CD4-positive, alpha-beta T cell treated with Interleukin-6 at 100 ng/mL for 8 hours (primary cell): ENCODE measurements at places on chromosomes 1 and 21.

- DNase-seq = no peak
These were observed 11.1 kb downstream of the RNF19B start for GRCh38 chr1:32953495-32953894.

DNA sequence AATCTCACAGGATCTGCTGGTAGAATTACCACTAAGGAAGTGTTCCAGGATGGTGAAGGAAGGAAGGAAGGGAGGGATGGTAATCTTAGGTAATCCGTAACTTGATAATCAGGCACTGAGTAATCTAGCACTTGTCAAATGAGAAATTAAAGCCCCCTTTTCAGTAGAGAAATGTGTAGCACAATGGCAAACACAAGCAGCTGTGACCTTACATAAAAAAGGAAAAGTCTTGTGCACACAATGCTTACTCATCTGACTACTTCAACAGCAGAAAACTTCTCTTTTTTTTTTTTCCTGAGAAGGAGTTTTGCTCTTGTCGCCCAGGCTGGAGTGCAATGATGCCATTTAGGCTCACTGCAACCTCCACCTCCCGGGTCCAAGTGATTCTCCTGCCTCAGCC lies 6.1 kb downstream of the NUP210L start:
- DNase-seq = no peak

DNA sequence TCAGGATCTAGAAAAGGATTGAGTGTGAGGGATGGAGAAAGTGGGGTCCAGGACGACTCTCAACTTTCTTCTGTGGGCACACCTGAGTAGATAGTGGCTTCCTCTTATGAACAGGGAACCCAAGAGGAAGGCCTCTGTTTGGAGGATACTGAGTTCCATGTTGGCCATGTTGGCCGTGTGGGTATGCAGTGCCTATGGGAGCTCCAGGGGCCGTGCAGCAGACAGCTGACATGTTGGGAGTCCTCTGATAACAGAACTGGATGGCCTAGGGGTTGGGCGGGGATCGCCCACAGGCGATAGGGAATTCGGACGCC lies 43.0 kb downstream of the TMEM53 start:
- no peak for DNase-seq

- no peak for DNase-seq
These were observed 56.7 kb downstream of the LRRN2 start for GRCh38 chr1:204628868-204629267.

- DNase-seq = no peak
These were observed 13.3 kb upstream of the CAPN8 start for GRCh38 chr1:223678841-223679240.

DNA sequence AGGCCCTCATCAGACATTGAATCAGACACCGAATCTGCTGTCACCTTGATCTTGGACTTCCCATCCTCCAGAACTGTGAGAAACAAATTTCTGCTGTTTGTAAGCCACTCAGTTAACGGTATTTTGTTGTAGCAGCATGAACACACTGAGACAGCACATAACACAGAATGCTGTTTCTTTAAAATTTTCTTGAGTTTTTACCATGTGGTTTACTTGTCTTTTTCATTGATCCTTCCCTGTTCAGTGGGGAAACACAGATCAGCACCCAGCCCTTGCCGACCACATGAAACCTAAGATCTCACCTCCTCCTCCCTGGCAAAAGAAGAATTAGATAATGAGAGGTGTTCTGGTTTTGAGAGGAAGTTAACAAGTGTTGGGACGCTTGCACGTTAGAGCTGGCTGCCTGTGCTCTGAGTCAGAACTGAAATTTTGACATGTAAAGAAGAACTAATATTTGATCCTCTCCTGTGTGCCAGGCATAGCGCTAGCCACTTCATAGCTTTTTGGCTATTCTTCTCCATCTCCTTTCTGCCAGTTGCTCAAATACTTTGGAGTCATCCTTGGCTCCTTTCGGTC lies 179.6 kb downstream of the DHRS3 start:
- peak; percentile 70 for DNase-seq

GRCh38 chr1:34186741-34187494 lies 10.2 kb downstream of the C1orf94 start:
- no peak for DNase-seq

- no peak for DNase-seq
These were observed 133.3 kb upstream of the GPR52 start for GRCh38 chr1:174314433-174314832.

- DNase-seq = no peak
These were observed 108.6 kb downstream of the NTMT2 start for GRCh38 chr1:170254371-170254770.

- DNase-seq = no peak
These were observed 832.3 kb downstream of the LTN1 start for GRCh38 chr21:28160378-28160777.

- no peak for DNase-seq
These were observed 54.1 kb downstream of the C8A start for GRCh38 chr1:56908619-56909221.

DNA sequence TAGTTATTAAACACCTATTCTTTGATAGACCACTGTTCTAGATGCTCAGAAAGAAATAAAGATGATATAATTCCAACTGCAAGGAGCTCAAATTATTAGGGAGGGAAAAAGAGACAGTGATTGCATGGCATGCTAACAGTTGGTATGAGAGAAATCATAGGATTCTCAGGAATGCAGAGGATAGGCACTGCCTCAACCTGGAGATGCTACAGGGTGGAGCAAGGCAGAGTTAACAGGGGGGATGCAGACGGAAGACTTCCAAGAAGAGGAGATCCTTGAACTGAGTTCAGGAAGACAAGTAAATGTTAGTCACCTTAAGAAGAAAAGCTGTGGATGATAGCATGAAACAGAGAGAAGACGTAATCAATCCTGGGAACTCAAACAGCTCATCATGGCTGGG lies 123.7 kb downstream of the DAB1 start:
- no peak for DNase-seq

DNA sequence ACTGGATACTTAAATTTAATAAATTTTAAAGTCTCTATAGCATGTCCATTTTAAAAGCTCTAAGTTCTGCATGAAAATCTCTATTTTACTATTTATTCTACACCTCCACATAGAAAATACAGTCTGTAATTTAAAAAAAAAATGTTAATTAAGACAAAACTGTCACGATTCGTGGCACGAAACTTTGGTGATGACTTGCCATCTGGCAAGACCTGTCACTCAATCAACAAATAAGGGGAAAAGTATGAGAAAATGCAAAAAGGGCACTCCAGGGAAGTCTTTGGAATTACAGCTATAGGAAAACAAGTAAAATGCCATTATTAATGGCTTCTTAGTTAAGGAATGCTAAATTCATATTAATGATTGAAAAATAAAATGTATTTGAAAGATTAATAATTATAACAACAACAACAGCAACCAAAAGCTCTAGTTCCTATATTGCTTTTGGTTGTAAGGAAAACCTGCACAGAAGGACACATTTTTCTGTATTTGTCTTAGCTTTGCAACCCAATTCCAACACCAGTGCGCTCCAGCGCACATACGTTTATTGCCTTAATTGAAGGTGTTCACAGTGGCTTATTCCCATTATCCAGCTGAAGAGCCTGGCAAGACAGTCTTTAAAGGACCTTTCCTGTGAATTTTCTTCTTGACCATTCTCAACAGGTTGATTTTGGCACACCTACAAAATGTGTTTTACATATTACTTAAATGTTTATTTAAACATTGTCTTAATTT lies 107.8 kb downstream of the PLPPR5 start:
- DNase-seq = no peak

DNA sequence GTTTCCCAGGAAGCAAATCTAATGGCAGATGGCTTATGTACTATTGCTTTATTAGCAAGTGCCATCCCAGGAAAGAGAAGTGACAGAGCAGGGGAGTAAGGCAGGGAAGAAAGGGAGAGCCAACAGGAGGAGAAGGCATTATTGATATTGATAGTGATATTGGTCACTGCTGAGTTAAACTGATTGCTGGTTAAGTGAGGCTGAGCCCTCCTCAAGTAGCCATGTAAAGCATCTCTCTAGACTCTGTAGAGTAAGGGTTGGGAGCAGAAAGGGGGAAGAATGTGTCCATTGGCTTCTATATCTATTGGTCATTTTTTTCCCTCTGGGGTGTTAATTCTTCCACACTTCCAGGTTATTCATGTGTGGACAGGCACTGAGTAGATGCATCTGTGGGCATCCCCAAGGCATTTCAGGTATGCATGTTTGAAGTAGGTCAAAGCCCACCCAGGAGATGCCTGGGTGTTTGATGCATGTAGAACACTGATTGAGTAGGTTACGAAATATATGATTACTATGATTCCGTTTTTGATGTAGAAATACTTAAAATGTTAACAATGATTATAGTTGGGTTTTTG lies 290.5 kb upstream of the DPYD start:
- DNase-seq = no peak

- DNase-seq = no peak
These were observed 190.4 kb downstream of the RHOU start for GRCh38 chr1:228925691-228926090.

DNA sequence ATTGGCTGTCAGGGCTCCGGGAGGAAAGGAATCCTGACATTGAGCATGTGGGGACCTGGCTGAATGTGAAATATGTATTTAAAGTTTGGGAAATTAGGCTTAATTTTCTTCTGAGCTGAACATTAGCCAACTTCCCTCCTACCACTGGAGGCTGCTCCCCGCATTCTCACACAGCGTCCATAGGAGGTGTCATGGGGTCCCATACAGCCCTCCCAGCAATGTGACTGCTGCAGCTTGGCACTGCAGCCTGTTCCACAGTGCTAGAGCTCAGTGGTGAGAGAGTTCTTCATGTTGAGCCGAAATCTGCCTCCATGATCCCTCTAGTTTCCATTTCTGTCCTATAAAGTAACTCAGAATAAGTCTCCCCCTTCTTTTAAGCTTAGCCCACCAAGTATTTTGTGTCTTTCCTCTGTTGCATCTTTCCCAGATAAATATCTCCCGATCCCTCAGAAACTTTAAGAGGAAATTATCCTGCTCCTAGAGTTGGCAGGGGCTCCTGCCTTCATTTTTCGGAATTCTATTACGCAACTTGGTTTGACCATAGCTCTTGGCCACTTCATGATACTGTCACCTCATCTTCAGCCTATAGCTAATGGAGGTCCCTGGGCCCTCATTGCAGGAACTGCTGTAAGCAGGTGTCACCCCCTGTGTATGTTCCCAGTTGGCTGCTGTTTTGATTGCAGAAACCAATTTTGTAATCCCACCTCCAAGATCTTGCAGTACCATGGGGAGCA lies 2.0 kb downstream of the FCRL6 start:
- DNase-seq = no peak

- DNase-seq = no peak
These were observed 6.2 kb downstream of the SIM2 start for GRCh38 chr21:36704958-36705678.

- DNase-seq = peak; percentile 19
These were observed 717 bp upstream of the BATF3 start for GRCh38 chr1:212700223-212700891.

- no peak for DNase-seq
These were observed 51.3 kb downstream of the DHRS3 start for GRCh38 chr1:12566484-12567287.

- no peak for DNase-seq
These were observed 97.4 kb upstream of the CHRM3 start for GRCh38 chr1:239288820-239289554.

DNA sequence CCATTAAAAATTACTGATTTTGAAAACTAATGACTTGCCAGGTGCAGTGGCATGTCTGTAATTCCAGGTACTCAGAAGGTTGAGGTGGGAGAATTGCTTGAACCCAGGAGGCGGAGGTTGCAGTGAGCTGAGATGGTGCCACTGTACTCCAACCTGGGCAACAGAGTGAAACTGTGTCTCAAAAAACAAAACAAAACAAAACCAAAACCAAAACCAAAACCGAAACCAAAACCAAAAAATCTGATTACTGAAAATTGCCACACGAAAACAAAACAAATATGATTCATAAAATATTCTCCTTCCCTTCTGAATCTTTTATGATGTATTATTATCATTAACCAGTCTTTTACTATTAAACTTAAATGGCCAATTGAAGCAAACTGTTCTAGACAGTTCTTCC lies 74.1 kb downstream of the SERINC2 start:
- DNase-seq = peak; percentile 22

DNA sequence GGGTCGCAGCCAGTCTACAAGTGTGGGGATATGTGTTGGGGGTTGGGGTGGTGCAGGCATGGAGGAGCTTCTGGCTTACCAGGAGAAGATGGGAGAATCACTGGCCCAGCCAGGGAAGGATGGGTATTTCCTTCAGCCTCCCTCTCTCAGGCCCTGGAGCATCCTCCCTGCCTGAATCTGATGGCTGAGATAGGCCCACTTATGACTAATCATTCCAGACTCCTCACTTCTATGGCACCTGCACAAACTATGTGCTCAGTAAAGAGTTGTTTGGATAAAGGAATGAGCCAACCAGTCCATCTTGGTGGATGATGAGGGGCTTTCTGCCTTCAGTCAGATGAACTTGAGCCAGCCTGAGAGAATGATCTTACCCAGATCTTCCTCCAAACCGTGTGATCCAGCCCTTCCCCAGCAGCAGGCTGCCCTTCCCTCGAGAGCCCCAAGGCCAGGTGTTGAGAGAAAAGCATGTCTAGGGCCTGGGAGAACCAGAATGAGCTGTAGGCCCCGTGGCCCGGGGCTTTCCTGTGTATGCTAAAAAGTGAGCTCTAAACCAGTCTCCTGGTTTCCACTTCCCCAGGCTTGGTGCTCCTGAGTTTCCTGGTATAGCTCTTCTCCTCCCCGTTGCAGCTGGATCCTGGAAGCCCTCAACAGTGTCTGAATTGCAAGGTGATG lies 1.3 kb downstream of the GPA33 start:
- no peak for DNase-seq

DNA sequence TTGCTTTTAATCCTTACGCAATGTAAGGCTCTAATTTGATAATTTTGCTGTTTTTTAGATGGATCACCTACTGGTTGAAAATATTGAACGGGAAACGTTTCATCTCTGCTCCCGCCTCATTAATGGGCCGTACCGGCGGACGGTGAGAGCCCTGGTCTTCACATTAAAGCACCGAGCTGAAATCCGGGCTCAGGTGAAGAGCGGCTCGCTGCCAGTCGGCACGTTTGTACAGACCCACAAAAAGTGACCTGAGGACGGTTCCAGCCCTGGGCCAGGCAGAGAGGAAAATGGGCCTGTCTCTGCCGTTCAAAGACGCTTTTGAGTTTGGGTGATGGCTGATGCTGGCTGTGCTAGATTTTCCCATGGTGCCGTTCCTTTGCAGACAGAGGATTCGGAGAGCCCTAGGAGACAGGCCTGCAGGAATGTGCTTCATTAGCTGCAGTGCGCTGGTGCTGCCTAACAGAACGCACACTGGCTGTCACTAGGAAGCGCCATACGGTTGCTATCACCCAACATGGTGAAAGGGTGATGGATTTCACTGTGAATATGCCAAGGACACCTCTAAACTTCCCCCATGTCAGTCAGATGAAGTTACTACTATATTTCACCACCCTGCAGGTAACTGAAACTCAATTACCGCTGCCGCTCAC lies 42.9 kb downstream of the TCEANC2 start:
- DNase-seq = no peak

- DNase-seq = no peak
These were observed 390.4 kb downstream of the NTNG1 start for GRCh38 chr1:107531065-107531908.
